ENCODE measurements at places on chromosomes 6 and 20.

- DNase-seq: no peak
Observed at GRCh38 chr6:170165085-170165470, 125.8 kb downstream of the DLL1 start.

GRCh38 chr20:25685276-25686080 lies 11.2 kb downstream of the ZNF337 start:
- DNase-seq: no peak

- no peak for DNase-seq
Observed at GRCh38 chr20:6663104-6663503, 104.4 kb upstream of the BMP2 start.

GRCh38 chr6:15527838-15528617 lies 134.8 kb downstream of the DTNBP1 start:
- no peak for DNase-seq

Data from stimulated activated naive CD8-positive, alpha-beta T cell treated with anti-CD3 and anti-CD28 coated beads, Interleukin-15, amount 100 ng/mL, for 72 hours (primary cell).